ENCODE measurements at places on chromosomes 12 and 14.

- no peak for DNase-seq
Observed at GRCh38 chr12:68789144-68789878, 18.7 kb upstream of the MDM2 start.

GRCh38 chr12:104657726-104658484 lies 201.2 kb downstream of the CHST11 start:
- DNase-seq: no peak

DNA sequence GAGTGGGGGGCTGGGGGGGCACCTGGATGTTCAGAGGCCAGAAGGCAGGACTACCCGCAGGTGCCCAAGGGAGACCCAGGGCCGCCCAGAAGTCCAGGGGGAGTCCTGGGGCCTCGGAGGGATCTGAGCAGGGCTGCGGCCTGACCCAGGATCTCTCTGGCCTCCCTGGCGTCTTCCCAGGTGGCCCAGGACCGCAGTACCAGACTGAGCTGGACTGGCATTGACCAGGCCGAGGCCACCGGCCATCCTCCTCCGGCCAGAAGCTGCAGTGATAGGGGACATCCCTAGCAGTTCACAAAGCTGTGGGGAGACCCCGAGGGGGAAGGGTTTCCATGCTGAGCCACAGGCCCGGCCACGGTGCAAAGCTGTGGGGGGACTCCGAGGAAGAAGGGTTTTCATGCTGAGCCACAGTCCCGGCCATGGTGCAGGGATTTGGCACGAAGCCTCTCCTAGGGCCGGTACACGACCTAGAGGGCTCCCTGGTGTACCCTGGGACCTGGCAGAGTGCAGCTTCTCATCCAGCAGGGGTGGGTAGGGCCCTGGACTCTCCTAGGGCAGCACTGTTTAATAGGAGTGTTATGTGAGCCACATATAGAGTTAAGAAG lies 24.4 kb downstream of the FBRSL1 start:
- DNase-seq: no peak

DNA sequence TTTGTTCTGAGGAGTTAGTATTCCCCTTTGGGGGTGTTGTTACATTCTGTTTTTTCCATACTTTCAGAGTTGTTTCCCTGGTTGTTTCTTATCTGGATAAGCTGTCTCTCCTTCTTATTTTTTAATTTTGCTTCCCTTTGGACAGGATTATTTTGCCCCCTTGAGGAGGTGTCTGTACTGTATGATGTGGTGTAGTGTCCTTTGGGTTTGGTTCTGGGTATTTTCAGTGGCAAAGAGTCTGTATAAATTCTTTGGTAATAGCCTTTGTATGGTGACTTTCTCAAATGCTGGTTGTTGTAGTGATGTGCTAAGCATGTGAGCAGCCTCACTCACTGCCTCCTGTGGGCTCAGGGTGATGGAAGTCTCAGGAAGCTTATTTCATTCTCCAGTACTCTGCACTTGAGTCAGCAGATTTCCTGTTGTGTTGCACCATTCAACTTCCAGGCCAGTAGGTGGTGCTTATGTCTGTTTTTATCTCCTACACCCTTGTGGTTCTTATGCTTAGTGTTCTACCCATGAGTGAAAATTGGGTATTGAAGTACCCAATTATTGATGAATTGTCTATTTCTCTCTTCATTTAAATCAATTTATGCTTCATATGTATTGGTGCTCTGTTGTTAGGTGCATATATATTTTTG lies 103.3 kb upstream of the PMCH start:
- DNase-seq: peak; percentile 22

DNA sequence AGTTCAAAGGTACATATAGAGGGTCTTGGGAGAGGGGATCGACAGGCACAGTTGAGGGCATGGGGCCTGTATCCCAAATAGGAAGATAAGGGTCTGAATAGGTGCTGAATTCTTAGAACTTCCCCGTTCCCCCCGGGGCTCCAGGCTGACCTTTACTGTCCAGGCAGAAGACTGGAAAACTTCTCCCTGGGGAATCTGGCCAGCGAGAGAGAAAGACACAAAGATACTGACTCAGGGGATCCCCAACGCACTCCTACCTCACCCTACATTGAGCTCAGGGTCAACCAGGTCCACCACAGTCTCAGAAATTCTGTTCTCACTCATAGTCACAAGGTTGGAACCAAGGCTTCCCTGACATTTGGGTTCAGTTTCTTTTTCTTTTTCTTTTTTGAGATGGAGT lies 46.2 kb downstream of the ACACB start:
- DNase-seq: no peak
